Esophagus muscularis mucosa (tissue), 4 donors: ENCODE measurements at places on chromosomes 7 and 10. TPM values are rescaled to one million over a fixed set of nuclear protein-coding genes. Genes with fewer than 3 reads are reported as not detected.

The FGF8 gene
- total RNA-seq: not detected

The UCMA gene
- total RNA-seq: not detected

The TMEM196 gene
- total RNA-seq: not detected

DNA sequence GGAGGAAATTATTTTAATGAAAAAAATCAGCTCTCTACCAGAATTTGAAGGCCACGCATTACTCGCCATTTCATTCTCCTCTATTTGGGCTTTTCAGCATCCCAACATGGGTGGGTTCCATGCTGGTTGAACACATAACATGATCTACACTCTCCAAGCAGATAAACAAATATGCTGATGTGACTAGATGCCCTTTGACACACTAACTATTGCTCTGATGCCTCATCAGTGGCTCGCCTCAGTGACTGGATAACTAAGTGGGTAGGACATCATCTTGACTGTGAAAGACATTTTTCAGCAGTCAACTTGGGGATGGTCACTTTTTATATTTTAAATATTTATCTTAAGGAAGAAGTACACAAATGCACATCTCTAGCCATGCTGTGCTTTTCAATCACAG lies 113.9 kb upstream of the LAMB4 start:
- no peak for DNase-seq
- H3K27me3 ChIP-seq: no peaks in the 10 kb centered on the region
- no peak overlapping the region for H3K4me3 ChIP-seq
- no peaks in the 10 kb centered on the region for H3K4me1 ChIP-seq
- no peaks in the 10 kb centered on the region for H3K36me3 ChIP-seq
- H3K27ac ChIP-seq: no peak overlapping the region

- no peak for DNase-seq
- no peaks in the 10 kb centered on the region for H3K4me1 ChIP-seq
- H3K27ac ChIP-seq: no peak overlapping the region
- no peaks in the 10 kb centered on the region for H3K27me3 ChIP-seq
- no peaks in the 10 kb centered on the region for H3K36me3 ChIP-seq
Observed at GRCh38 chr7:82007315-82007714, 237.5 kb upstream of the HGF start.
